ENCODE measurements at places on chromosomes 2 and 18. TPM values are rescaled to one million over a fixed set of nuclear protein-coding genes. Genes with fewer than 3 reads are reported as not detected.

Gene C2orf78
- total RNA-seq, result not detected

Gene NYAP2
- not detected for total RNA-seq

Gene HAUS1
- 34.8 TPM for total RNA-seq

Gene PSMA8
- not detected for total RNA-seq

Gene UGT1A4
- total RNA-seq, result not detected

Gene ADD2
- 24.0 TPM for total RNA-seq

Gene ANKRD30B
- total RNA-seq, result not detected

Gene MZT2B
- 433 TPM for total RNA-seq

Gene CFAP65
- 0.21 TPM for total RNA-seq

Gene MC5R
- total RNA-seq, result not detected

Gene DSG2
- total RNA-seq, result 68.6 TPM

Gene PLEK
- total RNA-seq, result 0.06 TPM

Gene TUBA4B
- not detected for total RNA-seq

Gene MBP
- total RNA-seq, result 20.7 TPM

Gene SERPINB7
- total RNA-seq, result 2.0 TPM

Gene PAX8
- total RNA-seq, result 0.65 TPM

Gene FECH
- 40.0 TPM for total RNA-seq

Gene SCN7A
- total RNA-seq, result not detected

Gene CELF4
- not detected for total RNA-seq

Gene FER1L5
- total RNA-seq, result not detected

Gene NT5DC4
- not detected for total RNA-seq

Gene BOK
- 33.3 TPM for total RNA-seq

Gene OTOF
- 0.11 TPM for total RNA-seq

Gene EN1
- 0.87 TPM for total RNA-seq

Gene SPHKAP
- not detected for total RNA-seq

Gene KCNJ3
- total RNA-seq, result not detected

Gene CD207
- total RNA-seq, result not detected

Gene ASB18
- 0.03 TPM for total RNA-seq

Gene ANKRD62
- total RNA-seq, result not detected

Gene LBX2
- 3.7 TPM for total RNA-seq

Gene RAX
- not detected for total RNA-seq

Gene MATN3
- total RNA-seq, result 11.4 TPM

Gene SLC4A5
- total RNA-seq, result 0.11 TPM

Gene MAP3K19
- total RNA-seq, result not detected

Gene MRPS5
- 70.1 TPM for total RNA-seq

Gene LDAH
- total RNA-seq, result 15.4 TPM

Gene SERPINB12
- total RNA-seq, result not detected

Gene CHRNG
- not detected for total RNA-seq

Gene FLACC1
- not detected for total RNA-seq

Gene UPP2
- total RNA-seq, result not detected

Gene CENPA
- total RNA-seq, result 39.4 TPM

Gene BBS5
- total RNA-seq, result 4.8 TPM

All from A549 treated with GW870086 at 1 μM for 4 hours (cell line).